ENCODE measurements at places on chromosomes 2 and 18.

DNA sequence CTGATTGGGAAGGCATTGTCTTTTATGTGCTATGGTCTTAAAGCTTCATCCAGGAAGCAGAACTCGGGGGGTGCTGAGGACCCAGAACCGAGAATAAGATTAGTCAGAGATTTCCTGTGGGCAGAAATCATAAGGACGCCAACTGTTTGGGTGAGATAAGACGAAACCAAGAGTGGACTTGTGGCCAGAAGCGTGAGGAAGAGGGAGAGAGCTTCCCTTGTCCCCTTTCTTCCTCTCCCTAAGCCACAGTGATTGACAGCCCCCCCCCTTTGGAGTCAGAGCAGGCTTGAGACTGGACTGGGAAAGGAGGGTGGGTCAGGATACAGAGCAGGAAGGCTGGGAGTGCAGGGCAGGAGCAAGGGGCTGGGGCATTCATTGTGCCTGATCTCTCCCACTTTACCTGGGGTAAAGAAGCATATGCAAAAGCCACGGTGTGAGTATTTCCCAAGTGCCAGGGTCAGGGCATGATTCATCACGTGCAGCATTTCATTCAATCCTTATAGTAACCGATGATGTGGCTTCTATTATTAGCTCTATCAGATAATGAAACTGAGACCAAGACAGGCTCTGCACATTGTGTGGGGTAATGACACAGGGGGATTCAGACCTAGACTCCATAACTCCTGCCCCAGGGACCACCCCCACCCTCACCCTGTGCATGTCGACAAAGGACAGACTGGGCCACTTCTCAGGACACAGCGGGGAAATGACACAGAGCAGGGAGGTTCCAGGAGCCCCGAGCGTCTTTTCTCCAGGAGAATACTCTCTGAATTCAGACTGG, 3.0 kb upstream of the IL1RN start:
- no peak for DNase-seq

GRCh38 chr2:130391872-130392670, 36.2 kb downstream of the PTPN18 start:
- no peak for DNase-seq

DNA sequence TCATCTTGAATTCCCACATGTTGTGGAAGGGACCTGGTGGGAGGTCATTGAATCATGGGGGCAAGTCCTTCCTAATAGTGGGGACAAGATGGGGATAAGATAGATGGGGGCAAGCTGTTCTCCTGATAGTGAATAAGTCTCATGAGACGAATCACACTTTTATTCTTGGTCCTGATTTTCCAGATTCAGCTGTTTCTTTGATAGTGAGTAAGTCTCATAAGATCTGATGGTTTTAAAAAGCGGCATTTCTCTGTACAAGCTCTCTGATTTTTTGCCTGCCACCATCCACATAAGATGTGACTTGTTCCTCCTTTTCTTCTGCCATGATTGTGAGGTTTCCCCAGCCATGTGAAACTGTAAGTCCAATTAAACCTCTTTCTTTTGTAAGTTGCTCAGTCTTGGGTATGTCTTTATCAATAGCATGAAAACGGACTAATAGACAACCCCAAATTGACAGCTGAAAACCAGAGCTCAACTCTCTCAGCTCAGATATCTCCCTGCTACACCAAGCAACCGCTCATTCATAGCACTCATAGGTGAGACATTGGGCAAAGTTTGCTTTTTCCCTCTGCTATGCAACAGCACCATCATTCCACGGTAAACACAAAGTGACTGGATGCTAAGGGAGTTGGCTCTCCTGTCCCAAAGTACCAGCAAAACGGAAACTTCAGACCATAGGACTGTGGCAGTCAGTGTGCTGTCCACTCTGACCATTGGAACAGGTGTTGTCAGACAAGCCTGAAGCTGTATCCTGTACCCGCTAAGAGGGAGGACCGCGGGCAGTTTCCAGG, 44.9 kb upstream of the TBC1D8 start:
- DNase-seq = no peak

DNA sequence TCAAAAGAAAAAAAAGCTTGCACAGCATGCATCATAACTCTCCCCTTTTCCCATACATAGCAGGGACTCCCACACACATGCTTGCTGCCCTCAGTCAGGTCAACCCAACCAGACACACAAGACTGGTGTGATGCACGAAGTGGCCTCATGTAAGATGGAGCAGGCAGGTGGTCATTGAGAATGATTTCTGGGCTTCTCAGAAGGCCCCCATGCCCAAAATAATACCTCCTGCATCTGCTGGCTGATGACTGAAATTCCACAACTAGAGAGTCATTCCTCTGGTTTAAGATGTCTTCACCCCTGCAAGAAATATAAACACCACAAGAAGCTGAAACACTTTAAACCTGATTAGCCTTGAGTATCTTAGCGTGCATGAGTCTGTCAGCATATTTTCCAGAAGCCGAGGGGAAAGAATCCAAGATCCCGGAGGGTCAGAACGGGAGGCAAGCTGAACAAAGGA, 131.1 kb downstream of the AFF3 start:
- DNase-seq = peak; percentile 61

DNA sequence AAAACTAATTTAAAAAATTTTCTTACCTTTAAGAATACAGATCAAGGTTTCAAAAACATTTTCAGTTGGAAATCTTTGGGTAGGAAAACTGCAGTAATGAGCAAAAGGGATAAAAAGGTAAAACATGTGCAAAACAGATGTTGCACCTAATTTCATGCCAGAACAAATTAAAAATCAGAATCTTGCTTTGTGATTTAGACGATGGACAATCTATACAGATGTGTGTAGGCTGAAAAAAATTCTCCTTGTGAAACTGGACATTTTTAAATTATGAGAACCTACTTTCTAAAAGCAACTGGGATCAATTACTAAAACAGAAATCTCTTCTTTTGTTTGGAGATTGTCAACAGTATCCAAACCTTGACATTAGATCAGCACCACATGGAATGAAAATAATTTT, 183.2 kb upstream of the ITGA4 start:
- DNase-seq = no peak

DNA sequence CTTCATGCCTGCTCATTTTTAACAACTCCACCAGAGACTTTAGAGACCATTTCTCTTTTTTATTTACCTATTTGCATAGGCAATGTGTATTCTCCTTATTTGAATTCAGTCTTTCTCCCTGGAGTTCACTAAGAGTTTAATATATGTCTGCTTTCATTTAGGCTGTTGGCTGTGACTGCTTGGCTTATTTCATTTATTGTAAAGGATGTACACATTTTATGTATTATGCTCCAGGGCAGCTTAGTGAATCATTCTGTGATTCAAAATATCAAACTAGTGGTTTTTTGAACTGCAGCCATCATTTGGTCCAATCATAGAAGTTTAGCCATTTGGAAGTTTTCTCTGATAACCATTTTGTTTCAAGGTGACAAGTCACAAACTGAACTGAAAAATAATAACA, 229.6 kb downstream of the LPIN1 start:
- DNase-seq = no peak

DNA sequence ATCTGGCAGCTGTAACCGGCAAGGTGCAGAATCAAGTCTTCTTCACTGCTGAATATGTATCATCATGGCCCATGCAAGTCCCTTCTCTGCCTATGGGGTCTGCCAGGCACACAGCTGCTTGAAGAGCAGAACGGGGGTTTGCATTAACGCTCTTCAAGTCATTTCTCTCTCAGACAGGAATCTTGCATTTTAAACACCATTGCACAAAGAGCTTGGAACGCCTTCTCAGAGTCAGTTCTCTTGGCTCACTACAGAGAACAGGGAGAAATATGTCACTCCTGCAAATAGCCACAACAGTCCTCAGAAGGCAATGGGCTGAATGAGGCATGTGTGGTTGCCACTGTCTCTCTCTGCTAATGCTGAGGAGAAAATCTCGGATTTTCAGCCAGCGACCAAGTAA, 2173.5 kb upstream of the PIK3C3 start:
- no peak for DNase-seq

DNA sequence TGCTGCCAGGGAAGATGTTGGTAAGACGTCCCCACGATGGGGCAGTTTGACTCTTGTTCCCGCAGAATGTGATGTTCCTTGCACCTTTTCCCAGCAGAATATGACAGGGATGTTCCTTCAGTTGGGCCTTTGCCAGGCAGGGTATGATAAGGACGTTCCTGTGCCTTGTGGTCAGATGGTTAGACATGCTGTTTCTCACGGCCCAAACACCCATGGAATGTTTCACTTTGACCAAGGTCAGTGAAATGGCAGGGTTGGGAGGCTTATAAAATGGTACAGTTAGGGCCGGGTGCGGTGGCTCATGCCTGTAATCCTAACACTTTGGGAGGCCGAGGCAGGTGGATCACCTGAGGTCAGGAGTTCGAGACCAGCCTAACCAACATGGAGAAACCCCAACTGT, 40.3 kb upstream of the YPEL5 start:
- no peak for DNase-seq

- no peak for DNase-seq
Measured at GRCh38 chr2:48134704-48135103, 228.4 kb upstream of the FBXO11 start.

DNA sequence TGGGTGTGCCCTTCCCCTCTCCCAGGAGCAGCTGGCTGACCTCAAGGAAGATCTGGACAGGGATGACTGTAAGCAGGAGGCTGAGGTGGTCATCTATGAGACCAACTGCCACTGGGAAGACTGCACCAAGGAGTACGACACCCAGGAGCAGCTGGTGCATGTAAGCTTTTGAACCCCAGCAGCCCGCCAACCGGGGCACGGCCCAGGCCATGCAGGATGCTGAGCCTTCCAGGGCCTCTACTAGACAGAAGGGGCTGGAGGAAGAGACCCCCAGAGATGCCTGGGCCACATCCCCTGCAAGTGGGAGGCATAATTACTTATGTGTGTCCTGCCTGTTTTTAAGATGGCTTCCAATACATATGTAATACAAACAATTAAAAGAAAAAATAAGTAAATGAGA, 239.3 kb downstream of the GLI2 start:
- no peak for DNase-seq

DNA sequence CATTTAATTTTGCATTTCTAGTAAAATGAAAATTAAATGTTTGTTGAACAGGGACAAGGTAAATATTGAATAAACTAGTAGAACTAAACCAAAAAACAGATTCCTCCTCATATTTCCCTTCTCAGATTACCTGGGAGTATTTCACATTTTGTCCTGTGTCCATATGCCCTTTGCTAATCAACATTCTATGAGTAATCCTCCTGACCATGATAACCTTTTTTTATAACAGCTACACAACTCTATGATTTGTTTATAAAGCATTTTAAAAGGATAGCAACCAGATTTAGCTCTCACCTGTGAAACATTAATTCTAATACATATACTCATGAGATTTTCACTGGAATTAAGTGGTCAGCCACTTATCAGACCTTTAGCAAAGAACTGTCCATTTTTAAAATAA, 7.1 kb upstream of the DSG2 start:
- no peak for DNase-seq

GRCh38 chr2:218829868-218830451, 1.6 kb downstream of the PRKAG3 start:
- DNase-seq = no peak

DNA sequence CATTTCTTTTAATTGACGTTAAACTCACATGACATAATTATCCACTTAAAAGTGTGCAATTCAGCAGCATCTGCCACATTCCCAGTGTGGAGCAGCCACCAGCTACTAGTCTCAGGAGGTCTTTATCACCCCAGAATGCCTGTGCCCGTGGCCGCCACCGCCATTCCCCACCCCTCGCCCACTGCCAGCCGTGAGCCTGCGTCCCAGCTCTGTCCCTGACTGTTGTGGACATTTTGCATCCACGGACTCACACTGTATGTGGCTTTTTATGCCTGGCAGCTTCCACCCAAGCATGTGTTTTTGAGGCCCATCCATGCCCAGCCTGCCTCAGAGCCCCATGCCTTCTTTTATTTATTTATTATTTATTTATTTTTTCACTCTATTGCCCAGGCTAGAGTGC, 9.2 kb downstream of the BOK start:
- DNase-seq = no peak

- no peak for DNase-seq
Measured at GRCh38 chr2:233433029-233433428, 78.7 kb downstream of the DGKD start.

DNA sequence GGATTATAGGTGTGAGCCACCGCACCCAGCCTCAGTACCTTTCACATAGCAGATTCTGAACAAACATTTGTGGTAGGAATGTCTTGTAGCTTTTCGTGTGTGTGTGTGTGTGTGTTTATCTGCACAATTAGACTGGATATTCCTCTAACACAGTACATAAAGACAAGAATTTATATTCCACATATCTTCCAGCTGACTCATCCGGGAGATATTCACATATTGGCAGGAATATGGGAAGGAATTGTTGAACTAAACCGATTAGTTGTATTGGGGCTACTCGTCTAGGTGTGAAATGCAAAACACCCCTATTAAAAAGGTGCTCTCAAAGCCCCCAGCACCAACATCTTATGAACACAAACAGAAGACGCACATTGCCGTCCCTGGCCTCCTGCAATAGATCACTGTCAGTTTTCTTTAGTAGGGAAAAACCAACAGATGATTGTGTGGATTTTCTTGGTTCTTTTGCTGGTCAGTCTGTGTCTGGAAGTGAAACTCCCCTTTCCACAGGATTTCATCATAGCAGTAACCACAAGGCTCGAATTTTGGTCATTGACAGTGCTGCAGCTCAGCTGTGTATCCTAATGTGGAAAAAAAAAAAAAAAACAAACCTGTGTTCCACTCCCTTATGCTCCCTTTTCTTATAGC, 208.5 kb upstream of the ACVR2A start:
- DNase-seq = no peak

- DNase-seq = no peak
Measured at GRCh38 chr2:218010984-218011652, 8.3 kb upstream of the TNS1 start.
